Right lobe of liver (tissue), 6 donors: ENCODE measurements at places on chromosomes 5 and 9. TPM values are rescaled to one million over a fixed set of nuclear protein-coding genes. Genes with fewer than 3 reads are reported as not detected.
A peak's percentile ranks its signal among the peaks of the same experiment; 100 is the strongest.

GRCh38 chr5:109928811-109929210, 239.1 kb downstream of the MAN2A1 start:
- DNase-seq = no peak

DNA sequence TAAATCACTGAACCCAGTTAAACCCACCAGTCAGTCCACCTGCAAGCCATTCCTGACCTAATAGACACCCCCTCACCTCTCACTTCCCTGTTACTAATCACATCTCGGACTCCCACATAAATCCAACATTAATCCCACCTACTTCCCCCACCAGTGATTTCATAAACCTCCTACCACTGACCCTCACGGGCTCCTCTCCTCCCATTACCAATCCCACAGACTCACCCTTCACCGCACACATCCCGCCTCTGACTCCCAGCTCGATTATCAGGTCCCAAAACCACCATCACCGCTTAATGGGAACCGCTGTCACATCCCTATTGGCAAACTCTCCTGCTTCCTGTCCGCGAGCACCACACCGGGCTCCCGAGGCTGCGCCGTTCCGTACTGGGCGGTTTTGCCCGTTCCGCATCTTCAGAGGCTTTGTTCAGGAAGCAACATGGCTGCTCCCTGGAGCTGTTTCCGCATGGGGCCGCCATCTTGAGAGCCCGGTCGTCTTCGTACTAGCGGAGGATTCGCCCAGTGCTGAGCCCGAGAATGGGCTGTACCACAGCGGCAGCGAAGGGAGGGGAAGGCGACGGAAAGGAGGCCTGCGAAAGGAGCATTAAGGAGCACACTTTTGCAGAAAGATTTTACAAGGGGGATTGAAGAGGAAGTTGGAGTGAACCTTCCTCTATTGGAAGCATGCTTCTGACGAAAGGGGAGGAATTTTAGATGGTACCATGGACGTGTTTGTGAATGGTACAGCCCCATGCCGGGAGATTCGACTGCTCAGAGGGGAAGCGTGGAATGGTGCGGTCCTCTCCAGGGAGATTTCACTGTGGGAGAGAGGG, at the start of gene ZNF300:
Gene ZNF300 (minus strand): TSS at position 502 of the 833 bp plus-strand sequence. CDS start 1,825 bp downstream, outside the sequence.
- DNase-seq = peak; percentile 88

DNA sequence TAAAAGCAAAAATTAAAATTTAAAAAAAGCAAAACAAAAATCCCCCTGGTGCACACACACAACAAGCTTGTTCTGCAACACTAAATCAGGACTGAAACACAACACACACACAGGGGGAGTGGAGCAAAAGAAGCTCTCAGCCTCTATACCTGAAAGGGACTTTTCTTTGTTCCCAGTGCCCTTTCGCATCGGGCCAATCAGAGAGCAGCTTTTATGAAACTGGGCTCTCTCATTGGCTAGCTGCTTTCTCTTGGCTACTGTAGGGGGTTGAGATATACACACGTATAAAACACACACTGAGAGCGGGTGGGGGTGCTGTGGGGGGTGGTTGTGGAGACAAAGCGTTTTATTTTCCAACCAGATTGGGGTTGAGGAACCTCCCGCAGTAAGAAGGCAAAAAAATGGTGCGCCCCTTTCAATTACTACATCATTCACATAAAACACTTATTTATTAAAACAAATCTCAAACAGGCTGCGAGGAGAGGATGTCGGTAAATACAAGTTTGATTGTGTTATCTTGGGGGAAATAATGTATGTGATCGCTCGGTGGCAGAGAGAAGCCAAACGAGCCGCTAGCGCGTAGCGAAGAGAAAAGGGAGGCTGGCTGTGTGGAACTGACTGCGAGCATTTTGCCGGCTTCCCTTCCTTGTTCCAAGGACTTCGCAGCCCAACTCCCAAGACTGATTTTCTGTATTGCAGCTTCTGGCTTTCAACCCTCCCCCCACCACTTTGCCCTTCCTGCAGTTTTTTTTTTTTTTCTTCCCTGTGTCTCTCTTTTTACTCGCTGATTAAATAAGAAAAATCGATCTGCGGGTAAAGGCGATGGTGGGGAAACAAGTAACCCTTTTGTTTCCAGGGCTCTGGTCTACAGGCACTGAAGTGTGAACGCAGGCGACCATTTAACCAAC, 2.5 kb upstream of the ZNF608 start:
- peak; percentile 59 for DNase-seq

DNA sequence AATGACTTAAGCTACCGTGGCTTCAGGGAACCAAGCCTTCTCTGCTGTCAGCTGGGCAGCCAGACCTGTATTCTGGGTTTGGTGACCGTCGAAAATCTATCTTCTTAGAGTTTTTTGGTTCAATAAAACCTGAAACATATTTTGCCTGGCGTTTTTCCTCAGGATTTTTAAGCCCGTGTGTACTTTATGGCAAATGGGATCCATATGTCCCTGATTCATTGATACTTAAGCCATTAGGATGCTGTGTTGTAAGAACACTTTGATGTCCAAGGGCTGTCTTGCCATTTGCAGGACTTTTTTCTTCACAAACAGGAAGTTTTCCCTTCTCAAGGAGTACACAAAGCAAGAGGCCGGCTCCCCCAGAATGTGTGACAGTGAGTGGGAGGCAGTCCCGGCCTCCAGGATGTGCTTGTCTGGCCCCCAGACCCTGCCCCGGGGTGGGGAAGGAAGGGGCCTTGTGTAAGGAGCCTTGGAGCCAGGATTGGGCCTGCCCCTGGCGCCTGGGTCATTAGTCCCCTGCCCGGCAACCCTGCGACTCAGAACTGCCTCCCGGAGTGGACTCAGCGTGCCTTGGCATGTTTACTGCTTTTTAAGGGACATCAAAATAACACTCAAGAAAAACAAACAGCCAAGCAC, 83.4 kb upstream of the SMIM23 start:
- no peak for DNase-seq

Gene CCNJL
- 0.58 TPM for total RNA-seq
